ENCODE measurements at places on chromosomes 7 and 10. TPM values are rescaled to one million over a fixed set of nuclear protein-coding genes. Genes with fewer than 3 reads are reported as not detected.

- no peak for DNase-seq
Measured at GRCh38 chr7:76040126-76040525, 7.7 kb downstream of the STYXL1 start.

GRCh38 chr10:46555713-46556514 is 544 bp downstream of the GPRIN2 start:
- DNase-seq: peak; percentile 69

The HOXA13 gene
- not detected for total RNA-seq

DNA sequence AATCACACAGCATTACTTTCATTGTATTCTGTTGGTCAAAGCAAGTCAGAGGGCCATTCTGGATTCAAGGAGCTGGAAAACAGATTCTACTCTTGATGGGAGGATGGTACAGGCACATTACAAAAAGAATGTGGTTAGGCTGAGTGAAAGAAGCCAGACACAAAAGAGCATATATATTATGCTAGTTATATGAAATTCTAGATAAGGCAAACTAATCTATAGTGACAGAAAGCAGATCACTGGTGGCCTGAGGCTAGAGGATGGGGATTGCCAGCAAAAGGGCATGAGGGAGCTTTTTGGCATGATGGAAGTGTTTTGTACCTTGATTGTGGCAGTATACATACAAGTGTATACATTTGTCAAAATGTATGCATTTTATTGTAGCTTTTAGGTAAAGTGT is 96.8 kb downstream of the SPAG6 start:
- no peak for DNase-seq

The COL17A1 gene
- 0.03 TPM for total RNA-seq

DNA sequence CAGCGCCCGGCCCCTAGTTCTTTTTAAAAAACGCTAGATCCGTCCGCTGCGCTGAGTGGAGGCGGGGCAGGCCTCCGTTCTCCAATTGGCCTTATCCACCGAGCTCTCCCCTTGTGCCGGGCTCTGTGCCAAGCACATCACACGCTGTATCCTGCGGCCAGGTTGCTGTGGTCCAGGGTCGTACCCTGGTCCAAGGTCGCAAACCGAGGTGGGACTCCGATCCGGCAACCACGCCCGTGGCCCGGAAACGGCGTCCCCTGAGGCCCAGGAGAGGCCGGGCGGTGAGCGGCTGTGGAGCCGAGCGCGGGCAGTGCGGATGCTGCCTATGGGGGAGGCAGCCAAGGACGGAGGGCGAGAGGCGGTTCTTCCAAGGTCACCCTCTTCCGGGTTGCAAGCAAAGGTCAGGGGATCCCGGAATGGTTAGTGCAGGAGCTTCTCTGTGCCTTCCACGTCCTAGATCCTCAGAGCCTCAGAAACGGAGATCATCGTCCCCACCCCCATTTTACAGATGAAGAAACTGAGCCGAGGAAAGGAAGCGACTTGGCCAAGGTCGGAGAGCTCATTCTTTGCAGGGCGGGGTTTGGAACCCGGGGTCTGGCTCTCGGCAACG is 72.4 kb upstream of the LRRC4 start:
- peak; percentile 76 for DNase-seq

DNA sequence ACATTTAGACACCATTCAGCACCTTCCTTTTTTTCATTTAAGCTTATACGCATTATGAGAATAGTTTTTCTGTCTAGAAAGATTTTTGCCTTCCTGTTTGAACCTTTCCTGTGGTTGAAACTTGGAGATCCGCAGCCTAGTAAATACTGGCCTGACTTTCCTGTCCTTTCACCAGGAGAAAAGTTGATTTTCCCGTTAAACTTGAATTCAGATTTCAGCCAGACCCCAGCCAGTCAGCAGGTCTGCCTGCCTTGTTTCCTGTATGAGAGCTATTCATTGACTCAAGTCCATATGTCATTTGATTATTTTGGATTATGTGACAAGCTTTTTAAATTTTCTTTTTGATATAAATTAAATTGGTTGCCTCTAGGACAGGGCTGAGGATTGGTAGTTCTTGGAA is 71.5 kb downstream of the EVX1 start:
- DNase-seq: no peak

- DNase-seq: no peak
Measured at GRCh38 chr10:5447611-5448071, 35.3 kb downstream of the NET1 start.

The ASAH2 gene
- 0.20 TPM for total RNA-seq

- no peak for DNase-seq
Measured at GRCh38 chr10:87670586-87670985, 10.9 kb downstream of the PAPSS2 start.

The JCAD gene
- not detected for total RNA-seq

DNA sequence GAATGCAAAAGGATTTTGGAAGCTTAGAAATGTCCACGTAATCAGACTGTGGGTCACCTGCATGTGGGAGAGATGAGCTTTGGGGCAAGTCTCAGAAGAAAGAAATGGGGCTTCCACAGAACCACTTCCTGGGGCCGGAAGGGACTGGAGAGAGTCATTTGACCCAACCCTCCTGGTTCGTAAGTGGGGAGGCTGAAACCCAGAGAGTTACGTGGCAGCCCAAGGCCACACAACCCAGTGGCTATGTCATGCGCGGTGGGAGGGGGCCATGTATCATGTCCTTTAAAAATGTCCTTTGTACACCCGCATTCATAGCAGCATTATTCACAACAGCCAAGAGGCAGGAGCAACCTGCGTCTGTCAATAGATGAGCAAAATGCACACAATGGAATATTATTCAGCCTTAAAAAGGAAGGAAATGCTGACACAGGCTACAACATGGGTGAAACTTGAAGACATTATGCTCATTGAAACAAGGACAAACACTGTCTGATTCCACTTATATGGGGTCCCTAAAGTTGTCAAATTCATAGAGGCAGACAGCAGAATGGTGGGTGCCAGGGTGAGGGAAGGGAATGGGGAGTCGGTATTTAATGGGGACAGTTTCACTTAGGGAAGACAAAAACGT is 15.1 kb downstream of the CAMK2B start:
- no peak for DNase-seq

- DNase-seq: no peak
Measured at GRCh38 chr7:111126987-111127386, 36.1 kb downstream of the LRRN3 start.

DNA sequence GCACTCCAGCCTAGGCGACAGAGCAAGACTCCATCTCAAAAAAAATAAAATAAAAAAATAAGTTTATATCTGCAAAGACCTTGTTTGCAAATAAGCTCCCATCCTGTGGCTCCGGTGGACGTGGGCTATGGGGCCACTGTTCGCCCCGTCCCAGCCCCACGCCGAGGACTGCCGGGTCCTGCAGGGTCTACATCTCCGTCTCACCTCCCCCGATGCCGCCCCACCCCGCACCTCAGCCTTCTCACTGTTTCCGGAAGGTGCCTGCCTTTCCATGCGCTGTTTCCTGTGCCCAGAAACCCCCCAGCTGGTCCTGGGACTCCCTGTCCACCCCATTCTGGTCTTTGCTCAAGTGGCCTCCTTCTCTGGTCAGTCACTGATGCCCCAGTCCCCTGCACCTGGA is 5.0 kb upstream of the INTS1 start:
- DNase-seq: no peak

- no peak for DNase-seq
Measured at GRCh38 chr10:124599588-124600050, 138.0 kb downstream of the LHPP start.

The ATG9B gene
- 0.34 TPM for total RNA-seq

The NPC1L1 gene
- total RNA-seq: not detected

DNA sequence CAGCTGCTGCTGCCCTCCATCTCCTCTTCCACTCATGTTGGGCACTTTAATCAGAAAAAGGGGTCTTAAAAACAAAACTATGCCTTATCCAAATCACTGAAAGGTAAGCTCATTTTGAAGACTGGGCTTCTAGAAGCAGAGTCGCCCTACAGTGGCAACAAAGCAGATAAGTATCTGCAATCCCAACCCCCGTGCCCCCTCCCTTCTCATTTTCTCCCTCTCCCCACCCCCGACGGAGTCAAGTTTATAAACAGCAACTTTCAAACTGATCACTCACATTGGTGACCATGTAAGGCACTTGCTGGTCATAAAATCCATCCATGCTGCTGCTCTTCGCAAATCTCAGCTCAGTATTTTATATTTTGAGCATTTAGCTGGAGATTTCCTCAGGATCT is 738 bp downstream of the ETV1 start:
- DNase-seq: peak; percentile 86

The RAPGEF5 gene
- total RNA-seq: 3.6 TPM

DNA sequence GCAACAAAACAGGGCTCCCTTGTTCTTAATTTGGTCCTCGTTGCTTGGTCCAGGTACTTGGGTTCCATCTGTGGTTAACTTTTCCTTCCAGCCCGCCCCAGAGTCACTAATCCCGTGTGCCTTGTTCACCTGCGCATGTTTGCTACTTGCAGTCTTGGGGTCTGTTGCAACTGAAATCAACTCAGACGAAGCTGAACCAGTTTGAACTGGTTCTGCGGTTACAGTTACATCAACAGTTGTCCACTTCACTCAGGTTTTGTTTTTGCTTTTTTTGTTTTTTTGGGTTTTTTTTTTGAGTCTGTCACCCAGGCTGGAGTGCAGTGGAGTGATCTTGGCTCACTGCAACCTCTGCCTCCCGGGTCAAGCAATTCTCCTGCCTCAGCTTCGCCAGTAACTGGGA is 34.7 kb downstream of the TRRAP start:
- no peak for DNase-seq

- DNase-seq: no peak
Measured at GRCh38 chr10:48361176-48361575, 54.7 kb downstream of the MAPK8 start.

DNA sequence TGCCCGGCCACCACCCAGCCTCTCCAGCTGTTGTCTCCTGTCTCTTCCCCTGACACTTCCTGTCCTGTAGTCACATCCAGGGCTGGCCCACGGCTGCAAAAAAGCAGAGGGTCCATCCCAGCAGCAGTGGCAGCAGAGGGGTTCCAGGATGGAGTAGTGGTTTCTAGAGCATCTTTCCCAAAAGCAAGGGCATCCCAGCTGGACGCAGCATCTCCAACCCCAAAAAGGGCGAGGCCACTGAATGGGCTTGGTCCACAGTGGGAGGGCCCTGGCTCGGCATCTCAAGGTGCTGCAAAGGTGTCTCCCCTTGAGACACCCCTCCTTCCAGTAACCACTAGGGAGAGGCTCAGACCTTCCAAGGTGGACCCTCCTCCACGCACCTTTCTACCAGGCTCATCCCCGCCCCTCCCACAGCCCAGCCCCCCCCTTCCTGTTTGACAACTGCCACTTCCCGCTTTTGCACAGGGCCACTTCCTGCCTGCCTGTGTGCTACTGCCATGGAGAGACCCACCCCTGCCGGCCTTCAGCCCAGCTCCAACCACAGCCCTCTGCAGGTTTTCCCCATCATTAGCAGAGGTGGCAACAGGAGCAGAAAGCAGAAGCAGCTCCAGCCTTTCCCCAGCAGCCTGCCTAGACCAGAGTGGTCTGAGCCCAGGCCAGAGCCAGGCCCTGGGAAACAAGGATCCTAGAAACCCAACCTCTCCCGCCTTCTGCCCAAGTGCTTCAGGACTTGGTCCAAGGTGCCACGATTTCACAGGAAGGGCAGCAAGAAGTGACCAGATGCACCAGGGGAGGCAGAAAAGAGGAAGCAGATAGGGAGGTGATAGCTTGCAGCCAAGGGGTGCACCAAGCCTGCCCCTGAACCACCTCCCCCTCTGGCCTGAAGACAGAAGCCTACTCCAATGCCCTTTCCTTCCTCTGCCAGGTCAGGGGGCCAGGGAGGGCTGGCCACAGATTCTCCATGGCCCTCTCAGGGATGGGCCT is 8.6 kb downstream of the CAMK2G start:
- no peak for DNase-seq

DNA sequence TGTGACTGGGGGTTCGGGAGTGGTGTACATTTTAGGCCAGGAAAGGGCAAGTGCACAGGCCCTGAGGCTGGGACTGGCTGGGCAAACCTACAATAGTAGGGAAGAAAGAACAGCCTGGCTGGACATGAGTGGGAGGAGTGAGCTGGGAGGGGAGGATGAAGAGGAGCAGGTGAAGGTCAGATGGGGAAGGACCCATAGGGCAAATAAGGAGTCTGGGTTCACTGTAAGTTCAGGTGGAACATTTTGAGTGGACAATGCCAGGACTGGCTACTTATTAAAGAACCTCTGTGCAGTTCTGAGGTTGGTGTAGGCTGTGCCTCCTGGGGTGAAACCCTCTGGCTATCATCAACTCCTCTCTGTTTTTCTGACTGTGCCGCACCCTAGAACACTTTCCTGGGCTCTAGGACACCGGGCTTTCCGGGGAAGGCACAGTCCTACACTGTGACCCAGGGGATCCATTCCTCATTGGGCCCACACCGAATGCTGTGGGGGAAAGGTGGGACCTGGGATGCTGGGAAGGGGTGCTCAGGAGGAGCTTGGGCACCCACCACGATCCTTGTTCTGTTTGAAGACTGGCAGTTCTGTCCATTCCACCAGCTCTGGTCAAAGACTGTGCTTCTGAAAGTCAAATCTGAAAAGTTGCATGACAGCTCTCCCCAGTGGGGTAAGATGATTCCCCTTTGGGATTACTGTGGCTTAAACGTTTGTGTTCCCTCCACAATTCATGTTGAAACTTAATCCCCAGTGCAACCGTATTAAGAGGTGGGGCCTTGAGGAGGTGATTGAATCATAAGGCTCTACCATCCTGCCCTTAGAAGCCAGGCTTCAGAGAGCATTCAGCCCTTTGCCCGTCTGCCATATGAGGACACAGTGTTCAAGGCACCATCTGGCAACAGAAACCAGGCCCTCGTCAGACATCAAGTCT is 4.0 kb upstream of the MMP21 start:
- DNase-seq: no peak

DNA sequence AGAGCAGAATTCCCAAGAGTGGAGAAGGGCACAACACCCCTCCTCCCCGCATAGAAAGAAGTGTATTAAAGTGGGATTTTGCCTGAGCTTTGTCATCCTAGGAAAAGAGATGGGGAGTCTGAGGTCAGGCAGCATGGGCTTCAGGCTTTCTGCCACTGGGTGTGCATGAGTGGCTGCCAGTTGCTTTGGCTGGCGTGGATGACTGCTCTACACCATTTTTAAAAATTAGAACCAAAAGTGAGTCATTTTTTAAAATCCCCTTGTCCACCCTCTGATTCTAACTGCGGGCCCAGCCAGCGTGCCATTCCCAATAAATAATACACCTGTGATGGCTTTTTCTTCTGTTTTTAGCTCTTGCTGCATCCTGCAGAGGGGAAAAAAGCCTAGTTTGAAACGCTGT is 13.4 kb downstream of the SLC29A3 start:
- no peak for DNase-seq

- peak; percentile 83 for DNase-seq
Measured at GRCh38 chr10:75019370-75019769, 92.1 kb upstream of the SAMD8 start.

The C7orf57 gene
- total RNA-seq: 0.47 TPM

DNA sequence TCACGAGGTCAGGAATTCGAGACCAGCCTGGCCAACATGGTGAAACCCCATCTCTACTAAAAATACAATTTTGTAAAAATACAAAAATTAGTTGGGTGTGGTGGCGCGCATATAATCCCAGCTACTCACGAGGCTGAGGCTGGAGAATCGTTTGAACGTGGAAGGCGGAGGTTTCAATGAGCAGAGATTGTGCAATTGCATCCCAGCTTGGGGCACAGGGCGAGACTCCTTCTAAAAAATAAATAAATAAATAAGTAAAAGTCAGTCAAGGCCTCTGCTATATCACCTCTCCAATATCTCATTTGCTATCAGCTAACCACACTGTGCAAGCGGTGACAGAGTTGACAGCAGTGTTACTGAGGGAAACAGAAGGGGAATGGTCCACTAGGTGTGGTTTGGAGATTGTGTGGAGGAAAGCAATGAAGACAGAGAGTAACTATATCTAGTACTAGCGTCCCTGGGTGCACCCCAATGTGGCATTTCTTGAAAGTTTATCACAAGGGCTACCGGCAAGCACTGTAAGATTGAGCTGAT is 20.9 kb upstream of the NFE2L3 start:
- DNase-seq: no peak
